ENCODE measurements at places on chromosomes 1 and 21. TPM values are rescaled to one million over a fixed set of nuclear protein-coding genes. Genes with fewer than 3 reads are reported as not detected.

The FGR gene
- 0.06 TPM for polyA plus RNA-seq

DNA sequence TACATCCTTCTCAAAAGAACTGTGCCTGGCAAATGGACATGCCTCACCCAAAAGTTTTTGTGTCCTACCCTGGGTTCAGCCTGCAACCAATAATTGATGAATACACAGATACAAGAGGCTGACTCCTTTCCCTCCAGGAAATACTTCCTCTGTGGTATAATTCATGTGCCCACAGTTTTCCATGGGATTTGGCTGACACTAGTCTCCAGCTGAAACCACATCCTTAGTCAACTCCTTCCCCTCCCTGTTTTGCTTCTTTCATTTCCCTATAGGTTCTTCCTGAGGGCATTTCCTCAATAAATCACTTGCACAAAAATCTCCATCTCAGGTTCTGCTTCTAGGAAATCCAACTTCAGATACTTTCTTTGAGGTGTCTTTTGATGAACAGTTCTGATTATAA lies 436.6 kb upstream of the C1orf87 start:
- no peak for DNase-seq

DNA sequence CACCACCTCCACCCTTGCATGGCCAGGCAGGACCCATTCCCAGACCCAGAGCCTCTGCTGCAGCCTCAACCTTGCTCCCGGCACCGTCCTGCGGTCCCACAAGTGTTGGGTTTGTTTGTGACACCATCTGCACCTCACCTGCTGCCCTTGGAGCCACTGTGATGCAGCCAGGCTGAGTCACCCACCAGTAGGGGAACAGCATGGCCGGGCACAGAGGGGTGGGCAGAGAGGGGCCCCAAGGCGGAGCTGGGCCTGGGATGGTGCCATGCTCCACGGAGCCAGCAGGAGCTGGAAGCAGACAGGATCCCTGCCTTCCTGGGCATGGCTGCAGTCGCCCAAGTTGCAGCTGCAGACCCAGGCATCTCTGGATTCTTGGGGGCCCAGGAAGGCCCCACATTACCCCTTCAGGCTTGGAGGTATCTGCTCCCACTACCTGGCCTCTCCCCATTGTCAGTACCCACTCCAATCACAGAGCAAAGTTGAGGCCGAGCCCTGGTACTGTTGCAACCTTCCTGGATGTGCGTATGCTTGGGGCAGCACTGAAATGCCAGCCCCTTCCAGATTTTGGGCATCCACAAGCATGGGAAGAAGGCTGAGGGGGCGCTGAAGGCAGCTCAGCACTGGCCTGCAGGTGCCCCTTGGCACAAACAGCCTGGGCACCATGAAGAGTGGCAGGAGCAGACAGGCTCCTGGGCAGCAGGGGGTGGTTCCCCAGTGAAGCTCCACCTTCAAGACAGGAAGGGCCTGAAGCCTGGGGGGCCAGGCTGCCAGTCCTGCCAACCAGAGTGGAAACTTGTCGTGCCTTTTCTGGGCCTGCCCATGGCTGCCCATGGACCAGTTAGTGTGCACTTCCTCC lies 172.8 kb downstream of the MATN1 start:
- DNase-seq: no peak

DNA sequence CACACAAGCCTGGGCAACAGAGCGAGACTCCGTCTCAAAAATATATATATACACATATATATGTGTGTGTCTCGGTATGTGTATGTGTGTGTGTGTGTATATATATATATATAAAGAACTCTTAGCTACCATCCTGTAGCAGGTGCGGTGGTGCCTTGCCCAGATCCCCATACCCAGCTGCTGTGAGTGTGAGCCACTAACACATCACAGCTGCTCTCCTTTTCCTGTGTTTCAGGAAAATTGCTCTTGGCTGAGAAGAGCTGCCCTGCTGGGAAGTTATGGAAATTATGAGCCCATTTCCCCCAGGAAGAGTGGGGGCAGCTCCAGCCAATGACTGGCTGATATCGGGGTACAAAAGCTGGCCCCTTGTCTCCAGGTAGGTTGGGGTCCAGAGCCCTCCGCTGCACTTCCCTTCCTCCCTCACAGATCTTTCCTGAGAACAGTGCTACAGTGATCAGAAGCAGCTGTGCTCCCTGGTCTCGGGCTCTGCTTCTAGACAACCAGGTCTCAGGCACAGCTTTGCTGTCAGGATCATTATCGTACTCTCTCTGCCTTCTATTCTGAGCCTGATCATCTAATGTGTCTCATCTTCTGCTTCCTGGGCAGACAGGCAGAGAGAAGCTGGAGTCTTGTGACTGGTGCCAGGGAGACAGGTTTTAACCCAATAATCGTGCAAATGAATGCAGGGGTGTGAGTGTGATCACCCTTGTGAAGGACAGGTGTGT lies 109.6 kb upstream of the ZNF678 start:
- no peak for DNase-seq

DNA sequence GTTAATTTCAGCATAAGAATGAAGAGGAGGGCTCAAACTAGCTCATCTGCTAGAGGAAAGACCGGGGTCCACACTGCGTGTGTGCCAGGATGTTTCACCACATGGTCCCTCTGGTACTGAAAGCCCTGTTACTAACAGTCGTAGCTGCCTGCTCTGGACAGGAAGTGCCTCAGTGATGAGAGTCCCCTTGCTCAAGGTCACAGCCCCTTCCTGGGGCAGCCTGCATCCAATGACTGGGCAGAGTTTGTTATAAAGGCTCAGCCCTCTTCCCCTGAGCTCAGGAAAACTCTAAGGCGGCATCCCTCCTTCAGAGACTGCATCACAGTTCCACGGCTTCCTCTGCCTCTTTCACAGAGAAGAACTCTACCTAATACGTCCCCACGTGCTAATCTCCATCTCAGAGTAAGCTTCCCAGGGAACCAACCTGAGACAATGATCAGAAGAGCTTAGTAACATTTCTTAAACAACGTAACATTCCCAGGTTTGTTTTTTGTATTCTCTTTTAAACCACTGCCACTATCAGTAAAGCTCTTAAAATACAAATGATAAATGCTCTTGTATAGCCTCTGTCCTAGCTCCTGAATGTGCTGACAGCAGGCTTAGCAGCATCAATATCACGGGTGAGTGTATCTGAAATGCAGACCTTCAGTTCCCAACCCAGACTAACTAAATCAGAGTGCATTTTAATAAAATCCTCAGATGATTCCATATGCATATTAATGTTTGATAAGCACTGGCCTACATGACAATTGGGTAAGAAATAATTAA lies 38.0 kb upstream of the ATP1A1 start:
- no peak for DNase-seq

DNA sequence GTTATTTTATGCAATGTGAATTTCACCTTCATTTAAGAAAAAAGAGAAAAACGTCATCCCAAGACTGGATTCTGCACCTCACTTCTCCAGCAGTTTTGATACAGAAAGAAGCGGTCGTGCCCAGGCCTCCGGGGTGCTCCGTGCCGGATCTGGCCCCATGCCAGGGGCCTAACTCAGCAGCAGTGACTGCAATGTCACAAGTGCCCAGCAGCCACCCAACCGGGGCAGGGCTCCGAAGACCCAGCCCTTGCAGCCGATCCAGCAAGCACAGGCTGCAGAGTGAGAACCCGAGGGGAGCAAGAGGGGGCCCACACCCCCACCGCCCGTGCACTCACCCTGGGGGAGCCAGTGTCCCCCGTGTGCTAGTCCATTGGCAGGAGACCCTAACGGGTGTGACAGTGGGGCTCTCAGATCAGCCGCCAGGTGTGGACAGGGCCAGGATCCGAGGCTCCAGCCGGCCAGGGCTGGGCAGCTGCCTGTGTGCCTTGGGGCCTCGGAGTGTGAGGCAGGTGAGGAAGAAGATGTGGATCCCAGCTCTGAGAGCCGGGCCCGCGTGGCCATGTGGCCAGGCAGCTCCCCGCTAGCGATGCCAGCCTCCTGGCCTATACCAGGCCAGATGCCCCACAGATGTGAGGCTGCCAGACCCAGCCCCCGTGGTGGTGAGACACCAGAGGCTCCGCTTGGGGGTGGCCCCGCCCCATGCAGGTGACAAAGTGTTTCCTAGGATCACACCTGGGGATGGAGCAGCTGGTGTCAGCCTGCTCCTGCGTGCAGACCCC lies 60.6 kb downstream of the MEGF6 start:
- no peak for DNase-seq

GRCh38 chr1:229141689-229142377 lies 129.1 kb upstream of the RAB4A start:
- no peak for DNase-seq

DNA sequence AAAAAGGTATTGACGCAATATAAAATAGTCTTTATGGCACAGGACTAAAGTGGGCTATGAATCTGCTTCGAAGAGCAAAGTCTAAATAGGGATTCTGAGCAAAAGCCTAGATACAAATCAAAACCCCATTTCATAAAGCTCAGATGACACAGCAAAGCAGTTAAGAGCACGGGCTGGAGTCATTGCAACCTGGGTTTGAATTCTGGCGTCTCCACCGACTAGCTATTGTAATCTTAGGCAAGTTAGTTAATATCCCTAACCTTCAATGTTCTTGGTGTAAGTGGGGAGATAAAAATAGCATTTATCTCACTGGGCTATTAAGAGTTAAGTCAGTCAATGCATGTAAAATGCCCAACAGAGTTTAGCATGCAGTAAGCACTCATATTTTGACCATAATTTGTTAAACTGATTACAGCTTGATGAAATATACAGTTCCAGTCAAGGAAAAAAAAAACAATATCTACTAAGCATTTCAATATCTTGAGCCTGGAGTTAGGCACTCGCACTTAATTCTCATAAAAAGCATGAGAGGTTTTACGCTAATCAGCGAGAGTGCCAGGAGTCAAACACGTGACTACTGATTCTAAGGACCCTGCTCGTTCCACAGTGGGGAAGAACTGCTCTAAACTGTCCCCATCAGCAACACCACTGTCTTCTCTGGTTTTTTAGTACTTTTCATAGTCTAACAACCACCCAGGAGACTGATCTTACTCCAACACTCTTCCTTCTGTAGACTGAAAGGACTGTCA lies 75.5 kb downstream of the JAK1 start:
- DNase-seq: no peak

DNA sequence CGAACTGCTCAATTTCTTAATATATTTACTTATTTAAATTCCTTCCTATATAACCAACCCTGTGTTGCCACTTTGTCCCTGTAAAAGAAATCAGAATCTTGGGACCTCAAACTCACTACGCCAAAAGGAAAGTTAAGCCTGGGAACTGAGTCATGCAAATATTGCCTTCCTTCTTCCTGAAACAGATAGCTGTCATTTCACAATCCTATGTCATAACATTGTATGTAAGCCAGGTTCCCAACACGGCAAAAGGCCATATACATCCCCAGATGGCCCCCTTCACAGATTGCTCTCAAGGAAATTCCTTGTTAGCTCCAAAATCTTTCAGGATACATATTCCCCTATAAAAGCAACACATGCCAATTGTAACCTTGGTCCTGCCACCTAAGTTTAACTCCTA lies 39.7 kb downstream of the C21orf91 start:
- DNase-seq: no peak

- DNase-seq: no peak
Observed at GRCh38 chr1:41255978-41256377, 13.9 kb upstream of the SCMH1 start.

GRCh38 chr1:187051618-187052232 lies 223.0 kb downstream of the PLA2G4A start:
- peak; percentile 31 for DNase-seq

- DNase-seq: no peak
Observed at GRCh38 chr1:23083714-23084480, 64.6 kb downstream of the KDM1A start.

- DNase-seq: no peak
Observed at GRCh38 chr1:186183970-186184628, 191.0 kb downstream of the TPR start.

- DNase-seq: peak; percentile 74
Observed at GRCh38 chr1:119080586-119080985, 59.9 kb downstream of the WARS2 start.

DNA sequence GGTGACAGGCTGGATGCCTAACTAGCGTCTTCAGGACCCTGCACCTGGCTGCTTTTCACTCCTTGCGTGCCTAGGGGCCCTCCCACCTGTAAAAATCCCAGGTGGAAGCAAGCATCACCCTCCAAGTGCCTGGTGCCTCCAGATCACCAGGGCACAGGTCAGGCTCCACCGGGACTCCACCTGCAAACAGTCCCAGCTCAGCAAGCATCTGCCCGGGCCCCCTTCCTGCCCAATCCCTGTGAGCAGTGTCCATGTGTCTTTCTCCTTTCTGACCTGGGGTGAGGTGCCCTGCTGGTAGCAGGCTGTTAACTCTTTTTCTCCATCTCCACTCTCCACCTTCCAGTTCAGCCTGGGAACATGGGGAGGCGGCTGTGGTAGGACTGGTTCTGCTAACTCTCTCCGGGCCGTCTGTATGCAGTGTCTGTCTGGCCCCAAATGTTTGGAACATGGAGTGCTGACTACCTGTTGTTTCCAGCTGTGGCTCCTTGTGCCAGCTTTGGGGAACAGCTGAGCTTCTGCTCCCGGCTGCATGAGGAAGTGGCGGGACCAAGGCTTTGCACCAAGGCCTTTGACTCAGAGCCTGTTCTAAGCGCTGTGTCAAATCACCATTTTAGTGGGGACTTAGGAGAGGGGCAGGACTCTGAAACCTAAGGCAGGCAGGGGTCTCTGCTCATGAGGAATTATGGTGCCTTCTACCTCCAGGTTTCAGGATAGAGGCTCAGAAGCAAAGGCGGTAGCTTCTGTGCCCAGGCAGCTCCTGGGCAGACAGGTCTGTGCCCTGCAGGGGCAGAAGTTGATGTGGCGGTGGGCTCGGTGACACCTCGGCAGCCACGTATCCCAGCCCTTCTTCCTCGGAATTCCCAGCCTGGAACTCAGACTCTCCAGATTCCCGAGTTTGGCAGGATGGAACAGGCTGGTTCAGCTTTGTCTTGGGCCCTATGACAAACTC lies 5.5 kb downstream of the GPR137B start:
- DNase-seq: no peak

DNA sequence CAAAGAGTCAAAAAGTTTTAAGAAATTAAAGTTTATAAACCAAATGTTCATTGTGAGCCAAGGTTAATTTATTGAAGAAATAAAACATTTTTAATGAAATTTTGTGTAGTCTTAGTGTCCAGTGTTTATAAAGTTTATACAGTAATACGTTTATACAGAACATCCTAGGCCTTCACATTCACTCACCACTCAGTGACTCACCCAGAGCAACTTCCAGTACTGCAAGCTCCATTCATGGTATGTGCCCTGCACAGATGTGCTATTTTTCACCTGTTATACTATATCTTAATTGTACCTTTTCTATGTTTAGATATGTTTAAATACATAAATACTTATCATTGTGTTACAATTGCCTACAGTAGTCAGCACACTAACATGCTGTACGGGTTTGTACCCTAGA lies 33.6 kb downstream of the TYW3 start:
- no peak for DNase-seq

The KRTAP12-4 gene
- not detected for polyA plus RNA-seq

The OR2L3 gene
- polyA plus RNA-seq: not detected

The PLA2G4A gene
- polyA plus RNA-seq: 7.4 TPM

The GSTM1 gene
- polyA plus RNA-seq: not detected

- DNase-seq: no peak
Observed at GRCh38 chr1:4963251-4963650, 308.8 kb downstream of the AJAP1 start.

- no peak for DNase-seq
Observed at GRCh38 chr1:67463298-67463955, 33.2 kb upstream of the SERBP1 start.

The SYTL1 gene
- 33.0 TPM for polyA plus RNA-seq

Data from mammary epithelial cell (primary cell).